ENCODE measurements at places on chromosomes 5 and 9. TPM values are rescaled to one million over a fixed set of nuclear protein-coding genes. Genes with fewer than 3 reads are reported as not detected.

GRCh38 chr5:8550921-8551320 is 682.0 kb downstream of the MTRR start:
- DNase-seq, result no peak

- DNase-seq, result peak; percentile 11
These were observed 1398.7 kb downstream of the PTPRD start for GRCh38 chr9:9214066-9214465.

DNA sequence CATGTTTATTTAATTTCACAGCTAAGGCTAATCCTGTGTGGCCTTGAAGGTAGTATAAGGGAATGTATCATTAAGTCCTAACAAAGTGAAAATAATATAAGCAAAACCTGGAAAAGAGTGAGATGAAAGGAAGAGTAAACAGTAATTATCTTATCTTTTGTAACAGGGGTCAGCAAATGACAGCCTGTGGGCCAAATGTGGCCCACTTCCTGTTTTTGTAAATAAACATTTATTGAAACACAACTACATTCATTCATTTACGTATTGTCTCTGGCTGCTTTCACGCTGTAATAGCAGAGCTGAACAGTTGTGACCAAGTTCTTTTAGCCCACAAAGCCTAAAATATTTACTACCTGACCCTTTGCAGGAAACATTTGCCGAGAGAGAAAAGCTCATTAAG is 78.4 kb upstream of the HTR4 start:
- DNase-seq, result no peak

The POLK gene
- 4.6 TPM for polyA plus RNA-seq

The DENND4C gene
- 6.3 TPM for polyA plus RNA-seq
